ENCODE measurements at places on chromosomes 3 and 15. TPM values are rescaled to one million over a fixed set of nuclear protein-coding genes. Genes with fewer than 3 reads are reported as not detected.

ACTC1 gene
- 0.52 TPM for total RNA-seq

TRMT10C gene
- 28.5 TPM for total RNA-seq

ATP13A5 gene
- total RNA-seq = not detected

LCMT2 gene
- 13.7 TPM for total RNA-seq

UROC1 gene
- total RNA-seq = not detected

CACNA1D gene
- 17.4 TPM for total RNA-seq

LINS1 gene
- total RNA-seq = 16.2 TPM

TMEM40 gene
- total RNA-seq = 51.3 TPM

CASR gene
- 4.4 TPM for total RNA-seq

TM6SF1 gene
- total RNA-seq = 0.24 TPM

C3orf33 gene
- total RNA-seq = 2.8 TPM

- no peaks in the 10 kb centered on the region for H3K27me3 ChIP-seq
- H3K36me3 ChIP-seq = peaks cover 60% of the 10 kb centered on the region
Measured at GRCh38 chr3:9468460-9468859, 71.0 kb downstream of the SETD5 start.

- peaks cover 4% of the 10 kb centered on the region for H3K27me3 ChIP-seq
- H3K36me3 ChIP-seq = no peaks in the 10 kb centered on the region
- H3K4me1 ChIP-seq = peaks cover 52% of the 10 kb centered on the region
- H3K4me3 ChIP-seq = peak overlapping the region; percentile 94
- H3K27ac ChIP-seq = peak overlapping the region; percentile 85
Measured at GRCh38 chr15:68230157-68231100, 901 bp upstream of the CLN6 start.

GRCh38 chr15:90838544-90838943 lies 29.8 kb upstream of the FURIN start:
- H3K27me3 ChIP-seq = no peaks in the 10 kb centered on the region
- peaks cover 4% of the 10 kb centered on the region for H3K4me1 ChIP-seq
- H3K36me3 ChIP-seq = no peaks in the 10 kb centered on the region
- no peak overlapping the region for H3K27ac ChIP-seq

DNA sequence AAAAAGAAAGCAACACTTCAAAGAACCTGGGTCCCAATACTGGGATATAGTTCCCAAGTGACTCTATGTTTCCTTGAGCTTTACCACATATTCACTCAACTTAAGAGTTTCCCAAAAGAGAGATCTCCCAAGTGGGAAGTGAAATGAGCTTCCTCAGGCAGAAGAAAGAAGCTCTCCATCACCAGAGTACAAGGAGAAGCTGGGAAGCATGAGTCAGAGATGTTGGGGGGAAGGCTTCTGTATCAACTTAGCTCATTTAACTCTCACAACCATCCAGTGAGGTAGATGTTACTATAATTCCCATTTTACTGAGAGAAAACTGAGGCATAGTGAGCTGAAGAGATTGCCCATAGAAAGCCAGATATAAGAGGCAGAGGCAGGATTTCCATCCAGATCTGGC lies 47.0 kb upstream of the TRIM42 start:
- H3K4me3 ChIP-seq = no peak overlapping the region
- DNase-seq = no peak
- H3K36me3 ChIP-seq = no peaks in the 10 kb centered on the region
- no peak overlapping the region for H3K27ac ChIP-seq
- no peaks in the 10 kb centered on the region for H3K27me3 ChIP-seq

DNA sequence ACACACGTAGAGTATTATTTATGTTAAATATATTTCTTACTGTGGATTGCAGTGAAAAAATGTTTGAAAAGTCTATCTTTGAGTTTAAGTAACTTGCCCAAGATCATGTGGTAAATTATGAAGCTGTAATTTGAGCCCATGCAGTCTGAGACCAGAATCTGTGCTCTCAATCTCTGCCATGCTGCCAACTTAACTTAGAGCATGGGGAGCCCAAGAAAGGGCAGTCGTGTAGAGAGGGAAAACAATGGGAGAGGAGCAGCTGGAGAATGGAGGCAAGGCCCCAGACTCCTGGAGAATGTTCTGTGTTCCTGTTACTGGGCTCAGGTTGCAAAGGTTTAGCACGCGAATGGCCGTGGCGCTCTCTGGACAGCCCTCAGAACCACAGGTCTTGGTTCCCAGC lies 311.6 kb upstream of the RASGRP1 start:
- no peaks in the 10 kb centered on the region for H3K36me3 ChIP-seq
- no peak for DNase-seq
- H3K27me3 ChIP-seq = no peaks in the 10 kb centered on the region
- H3K4me1 ChIP-seq = peaks cover 35% of the 10 kb centered on the region
- H3K27ac ChIP-seq = no peak overlapping the region

- DNase-seq = no peak
- H3K36me3 ChIP-seq = no peaks in the 10 kb centered on the region
- H3K4me1 ChIP-seq = peaks cover 50% of the 10 kb centered on the region
- H3K27me3 ChIP-seq = no peaks in the 10 kb centered on the region
- H3K4me3 ChIP-seq = peak overlapping the region; percentile 90
- H3K27ac ChIP-seq = peak overlapping the region; percentile 100
Measured at GRCh38 chr3:187750513-187751123, 5.3 kb upstream of the BCL6 start.

DNA sequence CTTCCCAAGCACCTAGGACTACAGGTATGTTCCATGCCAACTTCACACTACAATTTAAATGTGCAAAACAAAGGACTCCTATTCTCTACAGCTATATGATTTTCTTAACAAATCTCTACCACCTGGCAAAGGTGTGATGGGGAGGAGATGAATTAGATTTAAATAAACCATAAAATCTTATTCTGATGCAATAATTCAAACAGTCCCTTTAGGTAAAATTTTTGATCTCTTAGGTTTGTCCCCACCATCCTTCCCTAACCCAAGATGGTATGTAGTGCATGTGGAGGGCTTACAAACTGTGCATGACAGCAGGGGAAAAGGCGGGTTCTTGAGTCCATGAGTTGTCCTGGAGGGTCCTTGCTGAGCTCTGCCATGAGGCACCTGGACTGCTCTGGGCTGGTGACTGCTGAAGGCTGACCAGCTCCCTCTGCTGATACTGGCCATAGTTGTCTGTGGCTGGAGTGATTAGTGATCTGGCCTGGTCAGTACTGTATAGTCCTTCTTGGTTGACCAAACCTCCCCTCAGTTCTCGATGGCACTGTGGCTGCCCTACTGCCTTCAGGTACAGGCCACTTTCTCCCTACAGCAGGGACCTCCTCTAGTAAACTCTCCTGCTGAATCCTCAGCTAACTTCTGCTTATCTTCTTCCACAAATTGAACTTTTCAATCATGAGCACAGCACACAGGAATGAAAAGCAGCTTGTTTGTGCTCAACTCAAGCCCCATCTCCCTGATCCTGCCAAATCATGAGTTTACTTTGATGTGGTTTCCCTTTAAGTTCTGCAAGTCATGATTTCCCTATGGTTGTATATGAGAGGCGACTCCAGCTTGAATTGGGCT lies 30.1 kb downstream of the CFAP161 start:
- peaks cover 23% of the 10 kb centered on the region for H3K27me3 ChIP-seq
- DNase-seq = no peak
- no peak overlapping the region for H3K4me3 ChIP-seq
- no peaks in the 10 kb centered on the region for H3K36me3 ChIP-seq
- H3K27ac ChIP-seq = no peak overlapping the region

- no peak overlapping the region for H3K27ac ChIP-seq
- no peak overlapping the region for H3K4me3 ChIP-seq
- H3K27me3 ChIP-seq = no peaks in the 10 kb centered on the region
- no peaks in the 10 kb centered on the region for H3K36me3 ChIP-seq
- H3K4me1 ChIP-seq = peaks cover 3% of the 10 kb centered on the region
Measured at GRCh38 chr3:160921020-160921635, 165.1 kb downstream of the PPM1L start.

- DNase-seq = no peak
- peaks cover 6% of the 10 kb centered on the region for H3K4me1 ChIP-seq
- H3K36me3 ChIP-seq = peaks cover 6% of the 10 kb centered on the region
- no peak overlapping the region for H3K4me3 ChIP-seq
Measured at GRCh38 chr15:76667943-76668715, 237.0 kb downstream of the SCAPER start.

DNA sequence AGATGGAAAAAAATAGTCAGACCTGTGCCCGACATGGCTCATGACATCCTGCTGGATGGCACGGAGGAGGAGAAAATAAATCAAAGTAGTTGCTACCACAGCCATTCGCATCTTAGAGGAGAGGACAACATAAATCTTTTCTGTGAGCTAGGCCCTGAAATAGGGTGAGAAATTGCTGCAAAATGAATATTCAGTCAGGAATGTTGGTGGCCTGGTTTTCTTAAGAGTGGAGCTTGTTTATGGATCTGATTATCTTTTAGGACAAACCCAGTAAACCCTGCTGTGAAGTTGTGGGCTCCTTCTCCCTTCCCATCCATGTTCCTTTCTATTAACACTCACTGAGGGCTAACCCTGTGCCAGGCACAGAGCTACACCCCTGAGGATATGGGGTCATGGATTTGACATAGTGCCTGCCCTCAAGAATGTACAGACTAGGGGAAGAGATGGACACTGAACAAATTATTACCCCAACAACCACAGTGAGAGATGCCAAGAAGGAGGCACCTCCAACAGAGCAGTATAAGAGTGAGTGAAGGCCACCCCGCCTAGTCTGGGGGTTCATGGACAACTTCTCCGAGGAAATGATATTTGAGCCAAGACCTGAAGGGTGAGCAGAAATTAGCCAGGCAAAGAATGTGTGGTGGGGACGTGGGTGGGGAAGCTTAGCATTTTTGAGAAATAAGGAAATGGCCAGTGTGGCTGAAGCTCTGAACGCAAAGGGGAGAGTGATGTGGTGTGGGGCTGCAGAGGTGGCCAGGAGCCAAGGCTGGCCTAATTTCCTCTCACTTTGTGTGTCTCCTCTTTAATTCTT lies 68.9 kb upstream of the ARL8B start:
- H3K27me3 ChIP-seq = no peaks in the 10 kb centered on the region
- peak overlapping the region; percentile 37 for H3K4me3 ChIP-seq
- H3K27ac ChIP-seq = peak overlapping the region; percentile 92
- H3K4me1 ChIP-seq = peaks cover 9% of the 10 kb centered on the region
- H3K36me3 ChIP-seq = no peaks in the 10 kb centered on the region
- DNase-seq = no peak

- H3K4me1 ChIP-seq = no peaks in the 10 kb centered on the region
- no peak overlapping the region for H3K4me3 ChIP-seq
- no peak overlapping the region for H3K27ac ChIP-seq
Measured at GRCh38 chr3:129927072-129927471, 33.6 kb upstream of the TMCC1 start.

- H3K36me3 ChIP-seq = no peaks in the 10 kb centered on the region
- H3K4me3 ChIP-seq = no peak overlapping the region
- peaks cover 9% of the 10 kb centered on the region for H3K27me3 ChIP-seq
- no peak overlapping the region for H3K27ac ChIP-seq
- peaks cover 10% of the 10 kb centered on the region for H3K4me1 ChIP-seq
- DNase-seq = no peak
Measured at GRCh38 chr3:148948913-148949657, 42.3 kb upstream of the GYG1 start.

- no peak overlapping the region for H3K27ac ChIP-seq
- H3K4me1 ChIP-seq = peaks cover 12% of the 10 kb centered on the region
- H3K27me3 ChIP-seq = no peaks in the 10 kb centered on the region
- H3K36me3 ChIP-seq = no peaks in the 10 kb centered on the region
- no peak overlapping the region for H3K4me3 ChIP-seq
Measured at GRCh38 chr15:80442728-80443403, 38.7 kb downstream of the ARNT2 start.

- H3K36me3 ChIP-seq = no peaks in the 10 kb centered on the region
- no peak overlapping the region for H3K27ac ChIP-seq
- no peaks in the 10 kb centered on the region for H3K27me3 ChIP-seq
- no peak for DNase-seq
Measured at GRCh38 chr15:31149088-31149505, 47.6 kb upstream of the TRPM1 start.

DNA sequence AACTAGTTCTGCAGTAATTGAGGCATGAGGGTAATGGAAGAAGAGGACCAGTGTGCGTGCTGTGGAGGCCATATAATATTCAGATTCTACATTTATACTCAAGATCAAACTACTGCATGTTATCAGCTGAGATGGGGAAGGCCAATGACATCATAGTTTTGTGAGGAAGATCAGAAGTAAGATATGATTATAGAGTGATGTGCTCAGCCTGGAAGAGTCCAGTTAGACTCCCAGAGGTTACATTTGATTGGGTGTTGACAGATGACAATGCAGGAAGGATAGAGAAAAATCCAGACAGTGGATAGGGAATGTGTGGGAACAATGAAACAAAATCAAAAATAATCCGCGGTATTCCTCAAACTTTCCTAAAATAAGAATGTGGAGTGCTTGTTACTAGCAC lies 35.4 kb downstream of the GOLIM4 start:
- no peaks in the 10 kb centered on the region for H3K27me3 ChIP-seq
- H3K27ac ChIP-seq = no peak overlapping the region
- H3K36me3 ChIP-seq = peaks cover 23% of the 10 kb centered on the region
- DNase-seq = no peak
- H3K4me1 ChIP-seq = peaks cover 18% of the 10 kb centered on the region

GRCh38 chr3:29152379-29152778 lies 128.5 kb upstream of the RBMS3 start:
- no peaks in the 10 kb centered on the region for H3K27me3 ChIP-seq
- H3K27ac ChIP-seq = no peak overlapping the region
- no peak for DNase-seq
- no peaks in the 10 kb centered on the region for H3K36me3 ChIP-seq

DNA sequence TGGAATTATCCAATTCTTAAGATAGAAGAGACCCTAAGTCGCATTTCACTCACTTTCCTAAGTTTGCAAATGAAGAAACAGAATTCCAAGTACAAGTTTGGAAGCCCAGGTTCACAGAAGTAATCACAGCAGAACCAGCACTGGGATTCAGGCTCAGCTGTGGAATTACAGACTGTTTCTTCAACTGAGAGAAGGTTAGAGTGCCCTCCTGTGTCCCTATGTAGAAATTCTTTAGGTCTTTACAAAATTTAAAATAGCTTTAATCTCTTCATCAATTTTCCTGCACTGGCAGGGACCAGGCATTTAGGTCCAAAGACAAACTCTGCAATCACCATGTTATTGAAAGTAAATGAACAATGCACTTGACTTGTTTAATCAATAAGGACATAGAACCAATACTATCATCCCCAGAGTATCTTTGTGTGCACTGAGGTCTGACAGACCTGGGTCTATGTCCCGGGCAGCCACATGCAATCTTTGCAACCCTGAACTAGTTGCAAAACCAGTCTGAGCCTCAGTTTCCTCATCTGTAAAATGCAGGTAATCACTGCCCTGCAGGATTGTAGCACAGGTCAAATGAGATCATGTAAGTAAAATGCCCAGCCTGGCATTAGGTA lies 96.3 kb upstream of the ZBED2 start:
- peaks cover 5% of the 10 kb centered on the region for H3K27me3 ChIP-seq
- H3K27ac ChIP-seq = no peak overlapping the region
- DNase-seq = no peak
- H3K4me1 ChIP-seq = peaks cover 11% of the 10 kb centered on the region
- no peak overlapping the region for H3K4me3 ChIP-seq

DNA sequence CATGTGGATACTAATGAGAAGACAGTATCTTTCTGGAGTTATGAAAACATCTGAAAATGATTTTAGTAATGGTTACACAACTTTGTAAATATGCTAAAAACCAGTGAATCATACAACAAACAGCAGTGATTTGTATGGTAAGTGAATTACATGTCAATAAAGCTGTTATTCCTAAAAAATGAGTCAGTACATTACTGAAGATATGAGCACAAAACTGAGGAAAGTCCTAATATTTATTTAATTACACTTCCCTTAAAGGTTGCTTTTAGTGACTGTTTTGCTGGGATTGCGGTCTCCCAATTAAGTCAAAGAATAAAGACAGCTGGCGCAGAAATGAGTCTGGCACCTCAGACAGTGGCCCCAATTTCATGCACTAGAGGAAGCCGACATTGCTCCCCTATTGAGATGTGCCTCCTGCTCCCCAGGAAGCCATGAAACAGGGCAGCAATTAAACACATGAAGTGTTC lies 50.9 kb upstream of the FSIP1 start:
- H3K36me3 ChIP-seq = no peaks in the 10 kb centered on the region
- DNase-seq = no peak
- H3K27me3 ChIP-seq = peaks cover 13% of the 10 kb centered on the region
- peaks cover 7% of the 10 kb centered on the region for H3K4me1 ChIP-seq
- no peak overlapping the region for H3K4me3 ChIP-seq
- no peak overlapping the region for H3K27ac ChIP-seq
